ENCODE measurements at places on chromosomes 2 and 18.

GRCh38 chr2:105379741-105380186 is 19.1 kb downstream of the FHL2 start:
- no peak for DNase-seq

GRCh38 chr2:241970716-241971115 is 101.2 kb downstream of the RTP5 start:
- no peak for DNase-seq

DNA sequence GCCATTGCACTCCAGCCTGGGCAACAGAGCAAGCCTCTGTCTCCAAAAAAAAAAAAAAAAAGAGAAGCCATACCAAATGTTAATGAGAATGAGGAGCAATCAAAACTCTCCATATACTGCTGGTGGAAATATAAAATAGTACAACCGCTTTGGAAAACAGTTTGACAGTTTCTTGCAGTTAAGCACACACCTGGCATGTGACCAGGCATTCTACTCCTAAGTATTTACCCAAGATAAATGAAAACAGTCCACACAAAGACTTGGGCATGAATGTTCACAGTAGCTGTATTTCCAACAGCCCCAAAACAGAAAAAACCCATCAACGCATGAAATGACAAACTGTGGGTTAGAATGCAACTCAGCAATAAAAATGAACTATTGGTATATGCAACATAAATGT is 76.0 kb upstream of the ST8SIA5 start:
- no peak for DNase-seq

DNA sequence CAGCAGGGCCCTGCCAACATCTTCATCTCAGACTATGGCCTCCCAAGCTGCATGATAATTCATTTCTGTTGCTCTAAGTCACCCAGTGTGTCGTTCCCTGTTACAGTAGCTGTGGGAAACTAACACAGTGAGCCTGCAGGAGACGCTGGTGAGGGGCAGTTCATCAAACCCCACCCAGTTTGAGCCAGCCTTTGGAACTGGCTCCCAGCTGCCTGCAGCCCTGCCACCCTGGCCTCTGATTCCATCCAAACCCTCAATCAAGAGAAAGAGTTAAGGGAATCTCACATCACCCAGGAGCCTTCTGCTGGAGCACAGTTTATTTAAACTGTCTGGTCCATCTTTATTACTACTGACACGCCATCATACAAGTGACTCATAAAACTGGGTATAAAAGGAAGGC is 64.9 kb upstream of the ZCCHC2 start:
- no peak for DNase-seq

DNA sequence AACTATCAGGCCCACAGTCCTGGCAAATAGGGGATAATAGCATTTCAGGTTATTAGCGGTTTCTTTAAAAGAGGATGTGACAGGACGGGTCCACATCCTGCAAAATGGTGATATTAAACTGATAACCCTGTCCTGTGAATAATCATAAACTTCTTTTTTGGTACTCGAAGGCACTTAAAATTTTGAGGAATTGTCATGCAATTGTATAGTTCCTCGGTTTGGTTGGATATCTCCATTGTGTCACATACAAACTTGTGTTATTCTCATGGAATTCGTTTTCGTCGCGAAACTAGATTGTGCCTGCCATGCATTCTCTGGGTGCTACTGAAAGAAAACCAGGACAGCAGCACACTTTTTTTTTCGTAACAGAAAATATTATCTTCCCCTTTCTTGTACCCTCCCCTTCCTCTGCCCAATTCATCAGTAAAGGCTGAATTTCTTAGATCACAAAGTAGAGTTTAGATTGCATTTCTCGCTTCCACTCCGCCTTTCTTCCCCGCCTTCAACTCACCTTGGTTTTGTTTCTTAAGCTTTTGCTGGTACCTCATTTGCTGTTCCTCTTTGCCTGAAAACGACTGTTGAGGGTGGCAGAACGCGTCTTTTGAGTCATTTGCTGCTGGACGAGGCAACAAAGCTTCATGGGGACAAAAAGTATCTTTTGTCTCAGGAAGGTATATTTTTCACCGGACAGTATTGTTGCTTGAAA is 1.3 kb downstream of the CERS6 start:
- DNase-seq, result no peak

DNA sequence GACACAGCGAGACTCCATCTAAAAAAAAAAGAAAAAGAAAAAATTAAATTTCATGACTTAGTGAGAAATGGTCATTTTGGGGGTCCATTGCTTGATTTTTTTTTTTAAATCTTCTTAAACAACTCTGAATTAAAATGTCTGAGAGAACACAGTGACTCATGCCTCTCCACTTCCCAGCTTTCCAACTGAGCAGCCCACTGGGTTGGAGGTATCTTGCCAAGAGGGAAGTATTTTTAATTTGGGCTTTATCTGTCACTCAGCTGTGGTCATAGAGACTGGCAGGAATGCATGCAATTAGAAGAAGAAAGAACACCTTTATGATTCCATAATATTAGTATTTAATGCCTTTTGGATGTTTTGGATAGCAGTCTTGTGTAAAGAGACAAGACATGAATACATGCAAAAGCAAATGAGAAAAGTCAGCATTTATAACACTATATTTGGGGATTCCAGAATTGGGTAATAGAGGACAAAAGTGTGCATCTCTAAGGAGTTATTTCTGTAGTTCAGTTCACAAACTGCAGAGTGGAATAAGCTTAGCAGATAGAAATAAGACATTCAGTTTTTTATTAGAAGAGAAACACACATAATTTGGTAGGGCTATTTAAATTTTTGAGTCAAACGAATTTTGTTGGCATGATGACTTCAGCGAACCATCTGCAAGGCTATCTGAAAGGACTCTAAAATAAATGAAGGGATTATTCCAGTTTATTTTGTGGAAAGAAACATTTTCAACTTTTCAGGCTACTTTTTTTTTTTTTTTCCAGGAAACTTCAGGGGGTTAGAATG is 254.8 kb downstream of the TGIF1 start:
- DNase-seq, result no peak

GRCh38 chr2:160484859-160485520 is 8.6 kb downstream of the RBMS1 start:
- DNase-seq, result no peak

GRCh38 chr2:25228848-25229278 is 60.5 kb upstream of the POMC start:
- DNase-seq, result peak; percentile 90

GRCh38 chr2:23464156-23464555 is 79.2 kb downstream of the KLHL29 start:
- DNase-seq, result no peak

- DNase-seq, result no peak
These were observed 200.4 kb downstream of the TMEM247 start for GRCh38 chr2:46679761-46680160.
